ENCODE measurements at places on chromosomes 7 and 10. TPM values are rescaled to one million over a fixed set of nuclear protein-coding genes. Genes with fewer than 3 reads are reported as not detected.

GRCh38 chr7:15085366-15085765 lies 182.8 kb upstream of the DGKB start:
- no peak for DNase-seq

GRCh38 chr7:30413864-30414263 lies 64.7 kb downstream of the NOD1 start:
- no peak for DNase-seq

- no peak for DNase-seq
Observed at GRCh38 chr10:85362401-85362800, 1004.2 kb downstream of the GRID1 start.

DNA sequence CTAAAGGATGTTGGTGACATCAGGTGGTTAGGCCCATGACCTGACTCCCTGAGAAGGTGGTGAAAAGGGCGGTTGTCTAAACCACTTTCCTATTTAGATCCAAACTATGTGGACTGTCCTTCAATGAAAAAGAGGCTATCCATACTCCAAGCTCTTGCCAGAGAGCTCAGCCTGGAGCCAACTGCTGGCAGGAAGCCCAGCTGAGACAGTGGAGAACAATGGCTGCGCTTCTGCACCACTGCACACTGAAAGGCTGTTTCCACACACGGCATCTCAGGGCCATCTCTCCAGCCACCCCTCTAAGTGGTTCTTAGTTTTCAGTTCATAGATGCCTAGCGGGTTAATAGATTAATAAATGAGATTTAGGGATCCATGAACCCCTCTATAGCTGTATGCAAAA lies 488.8 kb upstream of the ZMIZ1 start:
- no peak for DNase-seq

Gene IQUB
- total RNA-seq, result not detected

DNA sequence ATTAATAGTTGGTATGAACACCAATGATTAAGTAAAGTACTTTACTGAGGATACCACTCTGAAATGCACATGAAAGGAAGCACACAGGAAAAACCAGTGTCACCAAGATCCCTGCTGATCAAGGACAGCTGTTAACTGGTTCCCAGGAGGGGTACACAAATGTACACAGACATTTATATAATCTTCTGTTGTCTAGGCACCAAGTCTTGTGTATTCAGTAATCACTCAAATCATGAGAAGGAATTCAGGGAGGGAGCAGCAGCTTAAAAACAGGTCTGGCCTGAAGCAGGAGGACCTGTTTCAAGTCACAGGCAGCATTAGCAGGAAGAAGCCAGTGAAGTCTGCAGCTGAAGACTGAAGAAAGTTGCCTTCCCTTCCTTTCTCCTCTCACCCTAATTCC lies 18.7 kb downstream of the MPP7 start:
- no peak for DNase-seq

- no peak for DNase-seq
Observed at GRCh38 chr10:133391761-133392518, 2.0 kb upstream of the MTG1 start.

DNA sequence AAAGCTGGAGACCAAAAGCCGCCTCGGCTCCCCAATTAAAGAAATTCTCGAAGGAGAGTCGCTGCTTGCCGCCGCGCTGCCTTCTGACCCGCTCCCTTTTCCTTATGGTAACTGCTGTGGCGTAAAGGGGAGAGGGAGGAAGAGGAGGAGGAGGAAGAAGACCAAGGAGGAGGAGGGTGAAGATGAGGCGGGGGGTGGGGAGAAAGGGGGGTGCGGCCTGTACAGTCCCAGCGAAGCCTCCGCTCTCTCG lies 388 bp downstream of the CNOT4 start:
- no peak for DNase-seq

Gene CDC14C
- total RNA-seq, result 0.11 TPM

DNA sequence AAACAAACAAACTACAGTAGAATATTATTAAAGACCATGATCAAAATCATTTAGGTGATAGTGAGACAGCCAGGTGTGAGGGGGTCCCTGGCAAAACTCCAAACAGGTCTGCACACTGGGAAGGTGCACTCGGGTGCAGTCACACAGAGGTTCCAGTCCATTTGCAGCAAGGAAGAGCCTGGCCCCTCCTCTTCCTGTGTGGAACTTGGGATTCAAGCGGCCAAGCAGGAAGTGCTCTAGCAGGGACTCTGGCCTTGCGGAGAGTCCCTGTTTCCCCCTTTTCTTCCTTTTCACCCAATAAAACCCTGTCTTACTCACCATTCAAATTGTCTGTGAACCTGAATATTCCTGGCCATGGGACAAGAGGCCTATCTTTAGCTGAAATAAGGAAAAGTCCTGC lies 181.8 kb downstream of the LRRTM3 start:
- no peak for DNase-seq

Gene INTS15
- 14.4 TPM for total RNA-seq

- no peak for DNase-seq
Observed at GRCh38 chr10:51821045-51821444, 121.7 kb upstream of the CSTF2T start.

- DNase-seq, result no peak
Observed at GRCh38 chr10:133185421-133185820, 25.4 kb downstream of the KNDC1 start.

GRCh38 chr10:100364735-100365391 lies 17.8 kb downstream of the SCD start:
- peak; percentile 43 for DNase-seq

Gene CFAP70
- total RNA-seq, result 0.43 TPM

- no peak for DNase-seq
Observed at GRCh38 chr10:80471715-80472233, 17.7 kb downstream of the TSPAN14 start.

Gene PRLHR
- total RNA-seq, result not detected

Gene MALRD1
- not detected for total RNA-seq

Gene SAMD9L
- 17.0 TPM for total RNA-seq

Gene SPACDR
- not detected for total RNA-seq

DNA sequence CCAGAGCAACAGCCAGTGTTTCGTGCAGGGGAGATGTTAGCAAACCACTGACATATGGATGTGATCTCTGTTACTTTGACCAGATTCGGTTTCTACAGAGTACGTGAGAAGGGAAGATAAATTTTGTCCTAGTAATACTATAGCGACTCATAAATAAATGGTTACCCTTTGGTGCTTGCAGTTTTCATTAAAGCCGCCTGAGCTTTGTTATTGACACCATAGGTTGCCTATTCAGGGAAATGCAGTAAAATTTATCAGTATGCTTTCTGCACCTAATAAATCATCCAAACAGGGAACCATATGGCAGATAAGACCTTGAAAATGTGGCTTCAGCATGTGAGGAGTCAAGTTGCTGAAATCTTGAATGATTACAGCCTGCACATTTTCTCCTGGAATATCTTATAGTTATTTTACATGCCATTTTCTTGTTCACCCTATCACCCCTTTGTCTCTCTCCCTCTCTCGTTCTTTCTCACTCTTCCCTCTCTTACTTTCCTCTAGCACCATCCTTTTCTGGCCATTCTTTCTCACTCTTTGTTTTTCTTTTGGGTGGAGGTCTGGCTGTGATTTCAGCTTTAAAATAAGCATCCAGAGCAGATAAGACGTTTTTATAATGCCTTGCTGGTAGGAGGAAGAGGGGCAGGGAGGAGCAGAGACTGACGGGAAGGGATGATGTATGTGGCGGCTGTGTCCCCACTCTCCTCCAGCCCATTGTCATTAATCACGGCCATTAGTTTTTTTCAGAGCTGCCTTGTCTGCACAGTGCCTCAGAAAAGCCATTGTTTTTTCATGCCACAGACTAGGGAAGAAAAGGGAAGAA lies 182.5 kb downstream of the LRMDA start:
- peak; percentile 4 for DNase-seq

GRCh38 chr10:73991884-73992245 lies 6.1 kb upstream of the VCL start:
- no peak for DNase-seq

- no peak for DNase-seq
Observed at GRCh38 chr7:35258868-35259522, 5.1 kb upstream of the TBX20 start.

DNA sequence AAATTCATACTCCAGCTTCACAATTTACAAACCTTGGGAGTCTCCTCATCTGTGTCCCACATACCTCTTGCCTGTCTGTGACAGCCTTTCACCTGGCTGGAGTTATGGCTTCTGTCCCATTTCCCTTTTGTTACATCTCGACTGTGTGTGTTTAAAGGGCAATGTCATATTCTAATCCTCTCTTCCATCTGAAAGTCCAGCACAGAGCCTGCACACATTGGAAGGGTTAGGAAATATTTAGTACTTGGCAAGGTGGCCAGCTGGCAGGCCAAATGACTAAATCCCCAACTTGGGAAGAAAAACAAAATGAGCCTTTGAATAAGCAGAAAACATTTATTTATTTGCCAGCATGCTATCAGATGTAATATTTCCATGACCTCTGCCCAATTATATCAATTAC lies 120.1 kb upstream of the STK17A start:
- peak; percentile 61 for DNase-seq

- no peak for DNase-seq
Observed at GRCh38 chr7:91608606-91609005, 271.9 kb downstream of the MTERF1 start.

Measured in GM23248 (cell line).